Activated CD4-positive, alpha-beta T cell treated with anti-CD3 and anti-CD28 coated beads, Interleukin-2, amount 50 U/mL, for 4 hours (primary cell): ENCODE measurements at places on chromosomes 4 and X.

GRCh38 chrX:20352504-20352903 is 85.8 kb upstream of the RPS6KA3 start:
- no peak for DNase-seq

DNA sequence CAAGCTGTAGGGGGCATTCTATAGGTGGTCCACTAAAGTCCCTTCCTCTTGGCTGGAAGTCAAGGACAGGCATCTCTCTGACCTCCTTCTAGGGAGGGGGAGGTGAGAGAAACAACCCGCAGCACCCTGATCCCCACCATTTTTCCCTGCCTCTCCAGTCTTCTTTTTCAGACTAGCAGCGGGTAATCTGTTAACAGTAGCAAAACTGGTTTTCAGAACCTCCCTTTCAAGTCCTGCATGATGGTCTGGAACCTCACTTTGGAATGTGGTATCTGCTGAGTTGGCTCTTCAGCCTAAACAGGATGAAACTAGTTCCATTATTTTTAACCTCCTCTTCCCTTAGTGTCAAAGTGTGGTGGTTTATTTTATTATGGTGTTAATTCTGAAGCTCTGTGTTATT is 196.0 kb downstream of the NWD2 start:
- DNase-seq: no peak

DNA sequence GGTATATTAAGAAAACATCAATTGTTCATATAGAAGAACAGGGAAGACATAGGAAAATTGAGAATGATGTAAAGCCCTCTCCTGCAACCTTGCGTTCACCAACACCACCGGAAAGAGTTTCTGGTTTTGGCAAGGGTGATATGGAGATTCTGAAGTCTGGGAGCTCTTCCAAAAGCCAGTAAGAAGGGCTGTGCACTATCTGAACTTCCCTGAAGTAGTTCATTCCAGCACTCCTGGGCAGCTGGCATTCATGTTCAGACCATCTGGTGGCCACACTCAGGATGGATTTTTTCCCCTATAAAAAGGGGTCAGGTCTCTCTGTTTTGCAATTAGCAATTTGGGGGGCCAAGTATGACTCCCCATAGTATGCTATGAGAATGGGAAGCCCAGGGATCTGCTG is 15.4 kb upstream of the TLR2 start:
- DNase-seq: no peak

GRCh38 chr4:7842384-7843279 is 97.0 kb downstream of the AFAP1 start:
- no peak for DNase-seq
